ENCODE measurements at places on chromosomes 16 and 17.
A peak's percentile ranks its signal among the peaks of the same experiment; 100 is the strongest.

- DNase-seq, result no peak
Observed at GRCh38 chr16:67608364-67608763, 36.6 kb upstream of the CARMIL2 start.

DNA sequence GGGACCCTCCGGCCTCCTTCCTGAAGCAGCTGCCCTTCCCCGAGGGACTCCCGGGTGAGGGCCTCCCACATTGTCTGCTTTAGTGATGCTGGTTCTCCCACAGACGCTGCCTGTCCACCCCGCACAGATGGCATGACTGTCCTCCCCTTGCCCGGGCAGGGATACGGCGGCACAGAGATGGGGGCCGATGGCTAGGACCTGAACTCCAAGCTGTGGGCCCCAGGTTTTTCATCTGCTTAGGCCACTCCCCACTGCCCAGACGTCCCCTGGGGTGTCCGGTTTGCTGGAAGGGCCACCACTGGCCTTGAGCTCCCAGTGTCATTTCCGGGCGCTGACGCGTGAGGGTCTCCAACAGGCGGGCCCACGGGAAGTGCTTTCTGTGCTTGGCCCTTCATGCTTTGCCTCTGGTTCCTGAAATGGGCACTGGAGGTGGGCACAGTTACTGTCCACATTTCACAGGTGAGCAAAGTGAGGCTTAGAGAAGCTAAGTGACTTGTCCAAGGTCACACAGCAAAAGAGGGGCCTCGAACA lies 87.4 kb upstream of the CBX4 start:
- DNase-seq, result no peak

DNA sequence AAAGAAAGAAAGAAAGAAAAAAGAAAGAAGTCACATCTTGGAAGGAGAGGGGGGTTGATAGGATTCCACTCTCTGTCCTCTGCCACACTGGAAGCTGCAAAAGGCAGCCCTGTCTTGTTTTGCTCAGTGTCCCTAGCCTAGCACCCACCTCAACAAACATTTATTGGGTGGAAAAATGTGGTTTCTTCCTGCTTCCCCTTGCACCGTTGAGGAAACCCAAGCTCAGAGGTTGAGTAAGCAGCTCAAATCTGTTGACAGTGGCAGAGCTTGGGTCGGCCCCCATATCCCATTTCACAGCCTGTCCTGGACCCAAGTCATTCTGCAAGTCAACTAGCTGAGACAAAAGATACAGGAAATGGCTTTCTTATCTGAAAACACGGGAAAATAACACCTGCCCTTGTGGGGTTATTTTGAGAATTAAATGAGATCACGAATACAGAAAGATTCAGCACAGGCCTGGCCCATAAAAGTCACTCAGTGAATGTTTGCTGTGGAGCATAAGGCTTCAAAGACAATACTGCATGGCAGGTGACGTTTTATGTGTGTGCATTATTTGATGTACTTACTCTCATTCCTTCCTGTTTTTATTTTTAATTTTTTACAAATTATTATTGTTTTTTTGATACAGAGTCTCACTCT lies 63.6 kb downstream of the SCNN1B start:
- DNase-seq, result no peak

DNA sequence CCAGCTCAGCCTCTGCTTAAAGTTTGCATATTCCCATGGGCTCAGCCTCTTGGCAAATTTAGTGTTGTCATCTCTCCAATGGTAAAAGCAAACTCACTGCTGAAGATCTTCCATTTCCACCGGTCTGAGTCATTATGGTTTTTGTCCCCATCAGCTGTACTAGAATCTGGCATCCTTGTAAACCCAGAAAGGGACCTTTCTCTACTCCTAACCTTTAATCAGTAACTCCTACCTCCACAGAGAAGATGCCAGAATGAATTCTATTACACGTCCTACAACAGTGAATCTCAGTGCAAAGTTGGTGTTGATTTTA lies 45.8 kb downstream of the ZNF652 start:
- no peak for DNase-seq

- DNase-seq, result no peak
Observed at GRCh38 chr17:6556121-6557039, at the start of gene PITPNM3. TSS of gene PITPNM3 (minus strand) at chr17:6556555. CDS start at chr17:6556406, 149 bp downstream.

GRCh38 chr16:67346341-67346740 lies 19.7 kb downstream of the LRRC36 start:
- no peak for DNase-seq

GRCh38 chr16:918741-919657 lies 51.8 kb downstream of the LMF1 start:
- DNase-seq, result no peak

GRCh38 chr17:36593656-36594316 lies 2.1 kb downstream of the DHRS11 start:
- no peak for DNase-seq

DNA sequence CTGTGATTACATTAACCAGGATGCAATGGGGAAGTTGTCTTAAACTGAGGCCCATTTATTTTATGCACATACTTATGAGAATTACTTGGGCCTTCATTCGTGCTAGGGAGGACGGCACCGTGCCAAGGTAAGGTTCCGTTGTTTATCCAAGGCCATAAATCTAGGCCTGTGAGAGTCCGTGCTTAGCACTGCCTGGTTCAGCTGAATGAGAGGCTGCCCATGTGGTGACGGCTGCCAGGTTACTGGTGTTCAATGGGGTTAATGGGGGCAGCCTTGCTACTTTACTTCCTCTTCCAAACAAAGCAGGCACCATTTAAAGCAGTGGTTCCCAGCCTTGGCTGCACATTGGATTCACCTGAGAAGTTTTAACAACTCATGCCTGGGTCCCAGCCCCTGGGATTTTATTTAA lies 135.1 kb upstream of the NOL11 start:
- no peak for DNase-seq

DNA sequence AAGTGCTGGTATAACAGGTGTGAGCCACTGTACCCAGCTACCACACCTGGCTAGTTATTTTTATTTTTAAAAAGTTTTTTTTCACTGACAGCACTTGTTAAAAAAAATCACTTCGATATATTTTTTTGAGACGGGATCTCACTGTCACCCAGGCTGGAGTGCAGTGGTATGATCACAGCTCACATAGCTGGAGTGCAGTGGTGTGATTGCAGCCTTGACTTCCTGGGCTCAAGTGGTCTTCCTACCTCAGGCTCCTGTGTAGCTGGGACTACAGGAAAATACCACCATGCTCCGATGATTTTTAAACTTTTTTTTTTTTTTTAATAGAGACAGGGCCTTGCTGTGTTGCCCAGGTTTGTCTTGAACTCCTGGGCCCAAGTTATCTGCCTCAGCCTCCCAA lies 12.9 kb downstream of the NBR1 start:
- DNase-seq, result no peak

- no peak for DNase-seq
Observed at GRCh38 chr16:27129401-27129800, 62.7 kb downstream of the C16orf82 start.

- no peak for DNase-seq
Observed at GRCh38 chr16:80947708-80948625, 58.7 kb downstream of the CMC2 start.

- no peak for DNase-seq
Observed at GRCh38 chr17:66755101-66755943, 79.6 kb upstream of the CACNG5 start.

- DNase-seq, result no peak
Observed at GRCh38 chr16:57988929-57989328, 11.5 kb downstream of the ZNF319 start.

DNA sequence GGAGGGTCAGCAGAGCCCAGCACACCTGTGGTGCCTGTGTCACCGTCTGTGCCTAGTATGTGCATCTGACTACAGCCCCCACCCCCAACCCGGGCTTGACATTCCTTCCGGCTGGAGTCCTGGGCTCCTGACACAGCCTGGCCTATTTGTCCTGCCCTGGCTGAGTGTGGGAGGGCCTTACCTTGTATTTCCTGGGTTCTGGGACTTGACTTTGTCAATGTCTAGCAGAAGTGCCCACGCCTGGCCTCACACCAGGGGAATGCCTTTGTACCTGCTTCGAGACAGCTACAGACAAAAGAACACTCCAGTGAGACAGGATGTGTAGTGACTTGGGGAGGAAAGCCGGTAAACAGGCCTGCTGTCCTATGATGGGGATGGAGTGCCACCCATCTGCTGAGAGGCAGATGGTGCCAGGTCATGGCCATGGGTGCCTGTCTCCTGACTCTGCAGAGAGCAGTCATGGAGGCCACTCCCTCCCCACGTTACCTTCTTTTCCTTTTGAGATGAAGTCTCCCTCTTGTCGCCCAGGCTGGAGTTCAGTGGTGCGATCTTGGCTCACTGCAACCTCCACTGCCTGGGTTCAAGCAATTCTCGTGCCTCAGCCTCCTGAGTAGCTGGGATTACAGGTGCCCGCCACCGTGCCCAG lies 42.8 kb downstream of the TNFRSF13B start:
- DNase-seq, result no peak

- peak; percentile 32 for DNase-seq
Observed at GRCh38 chr17:5019475-5019956, 15.7 kb downstream of the SLC52A1 start.

DNA sequence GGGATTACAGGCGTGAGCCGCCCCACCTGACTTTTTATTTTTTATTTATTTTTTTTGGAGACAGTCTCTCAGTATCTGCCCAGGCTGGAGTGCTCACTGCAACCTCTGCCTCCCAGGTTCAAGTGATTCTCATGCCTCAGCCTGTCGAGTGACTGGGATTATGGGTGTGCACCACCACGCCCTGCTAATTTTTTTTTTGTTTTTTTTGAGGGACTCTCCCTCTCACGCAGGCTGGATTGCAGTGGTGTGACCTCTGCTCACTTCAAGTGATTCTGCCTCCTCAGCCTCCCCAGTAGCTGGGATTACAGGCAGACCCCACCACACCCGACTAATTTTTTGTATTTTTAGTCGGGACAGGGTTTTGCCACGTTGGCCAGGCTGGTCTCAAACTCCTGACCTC lies 7.7 kb downstream of the ZNF207 start:
- no peak for DNase-seq

GRCh38 chr17:38867179-38867967 lies 2.5 kb upstream of the LASP1 start:
- DNase-seq, result peak; percentile 79

GRCh38 chr16:53546988-53547391 lies 44.0 kb upstream of the AKTIP start:
- DNase-seq, result no peak

DNA sequence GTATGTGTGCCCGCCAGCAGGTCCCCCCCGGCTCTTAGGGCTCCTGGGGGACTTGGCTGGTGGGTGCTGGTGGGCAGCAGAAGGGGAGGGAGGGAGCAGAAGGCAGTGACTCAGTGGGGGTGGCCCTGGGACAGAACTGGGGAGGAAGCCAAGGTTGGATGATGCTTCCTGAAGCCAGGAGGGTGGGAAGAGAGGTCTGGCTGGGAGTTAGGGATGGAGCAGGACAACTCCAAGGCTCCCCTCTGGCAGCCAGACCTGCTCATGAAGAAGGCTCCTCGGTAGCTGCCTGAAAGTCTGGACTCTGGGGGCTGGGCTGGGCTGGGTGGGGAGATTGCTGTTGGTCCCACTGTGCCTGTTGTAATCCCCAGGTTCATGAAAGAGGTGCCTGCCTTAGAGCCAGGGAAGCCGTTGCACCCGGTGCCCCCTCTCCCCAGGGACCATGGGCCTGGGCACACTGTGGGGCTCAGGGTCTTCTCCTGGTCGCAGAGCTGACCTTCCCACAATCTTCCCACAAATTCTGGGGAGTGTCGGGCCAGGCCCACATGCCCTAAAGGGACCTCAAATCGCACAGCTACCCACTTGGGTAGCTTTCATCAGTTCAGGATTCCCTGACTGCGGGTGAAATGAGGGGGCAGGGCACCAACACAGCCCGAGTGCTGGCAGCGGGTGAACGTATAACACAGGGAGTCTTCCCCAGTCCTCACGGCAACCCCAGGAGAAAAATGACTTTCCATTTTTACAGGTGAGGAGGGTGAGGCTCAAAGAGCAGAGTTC lies 1.1 kb upstream of the PLEKHG4 start:
- no peak for DNase-seq

DNA sequence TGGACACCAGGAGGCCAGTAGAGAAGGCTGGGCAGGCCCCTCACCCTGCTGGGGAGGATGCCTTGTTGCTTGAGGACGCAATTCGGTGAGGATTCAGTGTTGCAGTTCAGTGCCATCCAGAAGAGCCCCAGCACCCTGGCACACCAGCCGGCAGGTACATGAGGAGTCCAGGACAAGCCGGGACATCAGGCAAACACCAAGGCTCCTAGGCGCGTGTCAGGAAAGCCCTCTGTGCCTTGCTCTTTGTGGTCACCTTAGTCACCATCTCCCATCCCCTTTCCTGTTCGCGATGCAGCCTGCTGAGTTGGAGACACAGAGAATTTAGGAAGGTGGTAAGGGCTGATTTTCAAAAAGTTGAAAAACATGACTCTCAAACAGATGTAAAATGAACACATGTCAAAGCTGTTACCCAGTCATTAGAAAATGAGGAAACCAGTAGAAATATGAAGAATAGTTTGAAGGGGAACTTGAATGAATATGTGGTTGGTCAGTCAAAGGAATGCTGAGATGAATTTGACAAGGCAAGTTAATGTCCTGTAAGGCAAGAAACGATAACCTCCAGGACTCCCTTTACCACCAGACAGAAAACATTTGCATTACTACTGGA lies 2.3 kb upstream of the NCBP3 start:
- DNase-seq, result no peak

DNA sequence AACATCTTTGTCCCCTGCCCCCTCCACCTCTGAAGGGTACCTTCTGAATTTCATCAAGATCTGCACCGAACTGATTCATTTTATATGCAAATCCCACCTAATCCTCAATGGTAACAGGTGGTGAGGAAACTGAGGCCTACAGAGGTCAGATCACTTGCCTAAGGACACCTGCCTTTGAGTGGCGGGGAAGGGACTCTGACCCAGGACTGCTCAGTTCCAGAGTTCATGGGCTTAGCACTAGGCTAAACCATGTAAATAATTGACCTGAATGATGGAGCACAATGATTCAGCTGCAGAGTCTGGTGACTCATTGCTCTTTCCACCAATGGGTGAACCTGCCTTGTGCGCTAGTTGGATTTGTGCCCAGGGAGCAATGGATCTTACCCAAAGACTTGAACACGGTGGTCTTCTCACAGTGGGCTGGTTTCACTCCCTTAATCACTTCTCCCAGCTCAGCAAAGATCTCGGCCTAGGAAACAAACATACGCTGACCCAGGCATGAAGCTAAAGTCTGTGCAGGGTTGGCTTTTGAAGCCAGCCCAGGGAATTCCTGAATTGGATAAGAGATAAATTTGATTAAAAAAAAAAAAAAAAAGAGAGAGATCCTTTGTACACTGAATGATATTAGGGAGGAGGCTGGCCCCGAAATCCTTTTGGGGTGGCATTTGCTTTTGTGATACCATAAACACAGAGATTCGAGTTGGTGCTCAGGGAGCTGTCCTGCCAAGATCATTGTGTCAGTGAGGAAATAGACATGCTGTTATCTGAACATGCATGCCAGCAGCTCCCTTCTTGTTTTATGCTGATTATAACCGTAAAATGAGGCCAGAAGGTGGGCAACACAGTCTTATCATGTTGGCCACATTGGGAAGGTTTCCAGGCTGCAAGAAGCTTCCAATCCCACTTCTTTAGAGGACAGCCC lies 17.0 kb downstream of the CRYM start:
- no peak for DNase-seq

GRCh38 chr17:41212524-41213169 lies 13.8 kb upstream of the KRTAP9-2 start:
- DNase-seq, result no peak

Data from activated CD4-positive, alpha-beta T cell treated with anti-CD3 and anti-CD28 coated beads, Interleukin-2, amount 10 ng/mL, durations not matched to agents 7 days and 5 days (primary cell).